Skin of body (tissue), 3 donors: ENCODE measurements at places on chromosomes 6 and 20. TPM values are rescaled to one million over a fixed set of nuclear protein-coding genes. Genes with fewer than 3 reads are reported as not detected.

Gene RSPO4
- 1.1 TPM for total RNA-seq

Gene HLA-DOA
- total RNA-seq, result 2.3 TPM

Gene FAXC
- 2.0 TPM for total RNA-seq

Gene SSTR4
- 0.30 TPM for total RNA-seq

Gene APOBEC2
- 60.6 TPM for total RNA-seq

Gene EBF4
- total RNA-seq, result 2.5 TPM

Gene ZNF341
- 1.5 TPM for total RNA-seq

Gene TSBP1
- total RNA-seq, result not detected

Gene MACROD2
- 17.6 TPM for total RNA-seq

Gene DYNLT2
- total RNA-seq, result 2.0 TPM

Gene TLDC2
- total RNA-seq, result 0.59 TPM

Gene FAM217A
- total RNA-seq, result not detected

Gene KCNQ5
- total RNA-seq, result 0.39 TPM

Gene SNX5
- total RNA-seq, result 97.3 TPM

Gene CGA
- total RNA-seq, result 32.0 TPM

Gene TPMT
- 5.9 TPM for total RNA-seq
